ENCODE measurements at places on chromosomes 3 and 15.
A peak's percentile ranks its signal among the peaks of the same experiment; 100 is the strongest.

- no peaks in the 10 kb centered on the region for H3K4me1 ChIP-seq
- no peak overlapping the region for H3K4me3 ChIP-seq
- no peaks in the 10 kb centered on the region for H3K36me3 ChIP-seq
- H3K27me3 ChIP-seq: peaks cover 4% of the 10 kb centered on the region
- H3K27ac ChIP-seq: no peak overlapping the region
Measured at GRCh38 chr3:176798680-176799079, 398.6 kb downstream of the TBL1XR1 start.

GRCh38 chr3:108940568-108941263 lies 13.0 kb downstream of the GUCA1C start:
- H3K36me3 ChIP-seq: no peaks in the 10 kb centered on the region
- H3K27ac ChIP-seq: no peak overlapping the region
- H3K4me3 ChIP-seq: no peak overlapping the region
- no peaks in the 10 kb centered on the region for H3K27me3 ChIP-seq
- no peaks in the 10 kb centered on the region for H3K4me1 ChIP-seq
- no peak for DNase-seq

DNA sequence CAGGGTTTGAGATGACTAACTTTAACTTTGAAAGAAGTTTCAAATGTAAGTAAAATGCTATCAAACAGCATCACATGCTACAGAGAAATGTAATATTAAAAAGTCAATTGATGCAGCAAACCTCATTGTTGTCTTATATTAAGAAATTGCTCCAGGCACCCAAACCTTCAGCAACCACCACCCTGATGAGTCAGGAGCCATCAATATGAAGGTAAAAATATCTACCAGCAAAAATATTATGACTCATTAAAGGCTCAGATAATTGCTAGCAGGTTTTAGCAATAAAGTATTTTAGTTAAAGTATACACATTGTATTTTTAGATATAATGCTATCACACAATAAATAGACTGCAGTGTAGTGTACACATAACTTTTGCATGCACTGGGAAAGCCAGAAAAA lies 746.3 kb downstream of the ZPLD1 start:
- H3K27me3 ChIP-seq: no peaks in the 10 kb centered on the region
- H3K36me3 ChIP-seq: no peaks in the 10 kb centered on the region
- H3K27ac ChIP-seq: no peak overlapping the region
- DNase-seq: no peak
- no peak overlapping the region for H3K4me3 ChIP-seq

GRCh38 chr3:20528180-20528770 lies 342.3 kb upstream of the SGO1 start:
- no peaks in the 10 kb centered on the region for H3K27me3 ChIP-seq
- H3K27ac ChIP-seq: no peak overlapping the region
- H3K4me3 ChIP-seq: no peak overlapping the region
- no peak for DNase-seq

- no peaks in the 10 kb centered on the region for H3K4me1 ChIP-seq
- no peaks in the 10 kb centered on the region for H3K27me3 ChIP-seq
- no peak overlapping the region for H3K27ac ChIP-seq
- H3K36me3 ChIP-seq: no peaks in the 10 kb centered on the region
- no peak overlapping the region for H3K4me3 ChIP-seq
Measured at GRCh38 chr3:167843481-167843880, 108.0 kb downstream of the SERPINI1 start.

GRCh38 chr15:28020644-28021043 lies 78.5 kb downstream of the OCA2 start:
- no peaks in the 10 kb centered on the region for H3K36me3 ChIP-seq
- no peak overlapping the region for H3K4me3 ChIP-seq
- H3K4me1 ChIP-seq: no peaks in the 10 kb centered on the region
- no peaks in the 10 kb centered on the region for H3K27me3 ChIP-seq

GRCh38 chr3:146387566-146387965 lies 81.8 kb downstream of the PLSCR2 start:
- no peak overlapping the region for H3K4me3 ChIP-seq
- H3K36me3 ChIP-seq: no peaks in the 10 kb centered on the region
- no peaks in the 10 kb centered on the region for H3K27me3 ChIP-seq
- H3K27ac ChIP-seq: no peak overlapping the region
- no peaks in the 10 kb centered on the region for H3K4me1 ChIP-seq

DNA sequence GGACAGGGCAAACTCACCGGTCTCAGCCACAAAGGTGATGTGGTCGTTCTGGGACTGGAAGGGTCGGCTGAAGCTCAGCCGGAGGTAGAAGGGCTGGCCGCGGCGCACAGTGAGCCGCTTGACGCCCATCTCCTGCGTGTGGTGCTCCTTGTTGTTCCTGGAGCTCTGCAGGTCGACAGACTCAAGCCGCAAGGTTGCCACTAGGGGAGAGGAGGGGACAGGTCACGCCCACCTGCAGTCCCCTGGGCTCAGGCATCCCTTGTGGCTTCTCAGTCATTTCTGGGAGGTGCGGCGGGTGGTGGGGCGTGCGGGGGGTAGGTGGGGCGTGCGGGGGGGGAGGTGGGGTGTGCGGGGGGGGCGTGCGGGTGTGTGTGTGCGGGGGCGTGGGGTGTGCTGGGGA lies 26.7 kb upstream of the TGM5 start:
- peak; percentile 2 for DNase-seq
- no peaks in the 10 kb centered on the region for H3K36me3 ChIP-seq
- no peak overlapping the region for H3K4me3 ChIP-seq
- no peaks in the 10 kb centered on the region for H3K4me1 ChIP-seq
- H3K27me3 ChIP-seq: peaks cover 7% of the 10 kb centered on the region
- no peak overlapping the region for H3K27ac ChIP-seq

All from T-cell (primary cell).